ENCODE measurements at places on chromosomes 7 and 10.

DNA sequence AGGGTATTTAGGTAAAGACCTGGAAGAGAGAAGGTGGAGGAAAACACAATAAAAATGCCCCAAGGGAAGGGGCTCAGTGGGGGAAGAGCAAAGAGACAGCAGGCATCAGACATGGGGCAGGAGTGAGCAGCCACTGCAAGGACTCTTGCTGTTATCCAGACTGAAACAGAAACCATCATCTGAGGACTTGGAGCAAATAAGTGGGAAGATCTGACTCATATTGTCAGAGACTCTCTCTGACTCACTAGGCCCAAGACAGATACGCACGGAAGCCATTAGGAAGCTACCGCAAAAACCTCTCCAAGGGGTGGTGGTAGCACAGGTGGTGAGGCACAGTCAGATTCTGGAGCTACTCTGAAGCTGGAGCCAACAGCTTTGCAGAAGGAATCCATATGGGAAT, 110.7 kb downstream of the RNF32 start:
- no peak for DNase-seq

GRCh38 chr10:30944005-30944404, 87.7 kb downstream of the ZNF438 start:
- no peak for DNase-seq

DNA sequence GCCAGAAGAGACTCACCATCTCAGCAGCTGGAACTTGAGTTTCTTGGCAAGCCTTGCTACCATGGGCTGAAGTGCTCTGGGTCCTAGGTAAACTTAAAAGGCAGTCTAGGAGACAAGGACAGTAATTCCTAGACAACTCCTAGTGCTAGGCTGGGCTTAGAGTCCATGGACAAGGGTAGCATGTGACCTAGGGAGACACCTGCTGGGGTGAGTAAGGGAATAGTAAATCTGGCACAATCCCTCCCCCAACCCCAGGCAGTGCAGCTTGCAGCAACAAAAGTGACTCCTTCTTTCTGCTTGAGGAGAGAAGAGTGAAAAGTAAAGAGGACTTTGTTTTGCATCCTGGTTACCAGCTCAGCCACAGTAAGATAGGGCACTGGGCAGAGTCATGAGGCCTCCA, 316.5 kb upstream of the IMMP2L start:
- DNase-seq: no peak

GRCh38 chr7:142381727-142382390, 124.0 kb upstream of the PRSS58 start:
- DNase-seq: no peak

- no peak for DNase-seq
Observed at GRCh38 chr7:91503934-91504555, 239.8 kb downstream of the FZD1 start.

GRCh38 chr10:30974355-30974754, 57.3 kb downstream of the ZNF438 start:
- DNase-seq: no peak

DNA sequence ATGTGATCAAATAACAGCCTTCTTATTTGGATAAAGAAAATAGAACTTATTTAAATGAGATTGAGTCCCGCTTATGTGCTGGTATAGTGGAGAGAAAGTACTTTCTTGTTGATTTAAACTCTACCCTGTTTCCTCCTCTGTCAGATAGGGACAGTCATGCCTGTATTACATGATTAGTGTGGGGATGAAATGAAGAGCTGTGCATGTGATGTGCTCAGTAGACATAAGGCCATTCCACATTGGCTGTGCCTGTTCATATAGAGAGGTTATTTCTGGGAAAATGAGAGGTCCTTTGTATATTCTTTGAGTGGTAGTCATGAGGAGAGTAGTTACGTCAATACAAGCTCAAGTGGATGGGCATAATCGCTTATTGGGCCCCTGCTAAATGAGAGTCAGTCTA, 5.7 kb downstream of the MTURN start:
- no peak for DNase-seq

DNA sequence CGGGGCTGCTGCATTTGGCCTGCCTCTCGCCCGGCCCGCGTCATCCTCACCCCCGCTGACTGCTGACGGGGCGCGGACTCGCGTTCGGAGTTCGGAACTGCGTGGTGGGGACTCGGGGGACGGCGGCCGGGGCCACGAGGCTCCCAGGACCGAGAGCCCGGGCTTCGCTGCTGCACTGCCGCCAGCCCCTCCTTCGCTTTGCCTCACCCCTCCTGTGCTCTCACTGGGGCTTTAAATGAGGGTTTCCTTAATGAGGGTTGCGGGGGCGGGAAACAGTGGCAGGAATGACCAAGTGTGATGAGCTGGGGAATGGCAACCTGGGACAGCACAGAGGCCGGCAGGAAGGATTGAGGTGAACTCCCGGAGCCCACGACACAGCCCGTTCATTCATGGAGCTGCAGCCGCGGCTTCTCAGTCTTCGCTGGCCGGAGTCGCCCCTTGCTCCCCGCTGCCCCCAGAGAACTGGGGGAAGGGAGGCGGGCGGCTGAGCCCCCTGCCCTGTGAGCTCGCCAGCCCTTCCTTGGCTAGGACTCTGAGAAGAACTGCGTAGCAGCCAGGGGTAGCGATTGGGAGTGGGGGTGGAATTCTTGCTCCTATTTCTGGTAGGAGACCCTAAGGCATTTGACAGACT, 1.5 kb upstream of the LRRC4 start:
- no peak for DNase-seq

DNA sequence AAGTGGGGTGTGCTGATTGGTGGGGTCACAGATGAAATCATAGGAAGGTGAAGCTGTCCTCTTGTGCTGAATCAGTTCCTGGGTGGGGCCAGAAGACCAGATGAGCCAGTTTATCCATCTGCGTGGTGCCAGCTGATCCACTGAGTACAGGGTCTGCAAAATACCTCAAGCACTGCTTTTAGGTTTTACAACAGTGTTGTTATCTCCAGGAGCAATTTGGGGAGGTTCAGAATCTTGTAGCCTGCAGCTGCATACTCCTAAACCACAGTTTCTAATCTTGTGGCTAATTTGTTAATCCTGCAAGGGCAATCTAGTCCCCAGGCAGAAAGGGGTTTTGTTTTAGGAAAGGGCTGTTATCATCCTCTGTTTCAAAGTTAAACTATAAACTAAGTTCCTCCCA, 17.0 kb upstream of the IFRD1 start:
- no peak for DNase-seq

GRCh38 chr10:44982114-44982460, 3.5 kb upstream of the DEPP1 start:
- DNase-seq: no peak

- DNase-seq: no peak
Observed at GRCh38 chr7:87993269-87993668, 59.2 kb downstream of the ADAM22 start.

GRCh38 chr10:65219444-65219843, 1698.2 kb downstream of the REEP3 start:
- no peak for DNase-seq

GRCh38 chr10:79254333-79255006, 92.8 kb upstream of the PPIF start:
- no peak for DNase-seq

DNA sequence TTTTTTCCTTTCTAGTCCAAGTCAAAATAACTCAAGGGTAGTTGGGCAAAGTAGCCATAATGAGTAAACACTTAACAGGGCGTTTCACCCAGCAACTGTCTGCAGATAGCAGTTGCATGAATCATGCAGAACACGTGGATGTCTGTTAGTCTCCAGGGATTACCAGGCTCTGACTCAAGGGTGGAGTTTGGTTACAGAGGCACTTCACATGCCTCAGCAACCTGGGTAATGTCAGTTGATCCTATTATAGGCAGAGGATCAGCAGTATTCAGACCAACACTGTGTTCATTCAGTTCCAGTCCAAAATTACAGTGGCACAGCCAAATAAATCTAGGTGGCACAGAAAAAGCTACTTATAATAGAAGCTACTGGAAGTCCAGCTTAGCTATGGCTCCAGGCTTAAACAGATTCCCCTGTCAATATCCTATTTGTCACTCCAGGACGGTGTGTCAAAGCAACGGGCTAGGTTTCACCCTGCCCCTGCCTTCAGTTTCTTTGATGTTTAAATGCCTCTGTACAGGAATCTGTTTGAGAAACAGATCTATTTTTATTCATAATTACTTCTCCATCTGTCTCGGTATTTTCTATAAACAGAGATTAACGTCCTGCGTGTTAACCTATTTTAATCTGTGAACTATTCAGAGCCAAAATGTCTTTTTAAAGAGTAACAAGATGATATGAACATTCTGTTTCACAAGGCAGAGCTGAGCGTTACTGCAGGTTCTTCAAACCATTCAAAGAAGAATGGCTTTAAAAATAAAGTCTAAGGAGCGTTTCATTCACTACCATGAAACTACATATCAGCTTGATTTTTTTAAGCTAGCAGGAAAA, 162.6 kb upstream of the AKR1E2 start:
- no peak for DNase-seq

GRCh38 chr10:44262551-44263251, 122.2 kb downstream of the CXCL12 start:
- no peak for DNase-seq

DNA sequence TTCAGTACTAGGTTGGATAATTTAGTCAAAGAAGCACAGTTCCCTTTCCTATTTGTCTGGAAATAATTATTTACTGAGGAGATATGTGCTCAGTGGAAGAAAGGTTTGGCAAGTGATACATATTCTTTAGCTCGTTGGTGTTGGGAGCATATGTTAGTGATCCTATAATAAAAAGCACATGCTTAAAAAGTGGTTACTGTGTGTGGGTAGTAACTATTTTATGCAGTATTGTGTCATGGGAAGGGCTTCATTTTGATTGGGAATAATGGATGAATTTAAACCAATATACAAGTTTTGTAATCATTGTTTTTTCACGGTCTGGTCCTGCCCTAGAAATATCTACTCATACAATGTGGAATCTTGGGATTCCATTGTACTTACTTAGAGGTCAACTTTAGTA, 188.7 kb upstream of the PPP1R3A start:
- no peak for DNase-seq

DNA sequence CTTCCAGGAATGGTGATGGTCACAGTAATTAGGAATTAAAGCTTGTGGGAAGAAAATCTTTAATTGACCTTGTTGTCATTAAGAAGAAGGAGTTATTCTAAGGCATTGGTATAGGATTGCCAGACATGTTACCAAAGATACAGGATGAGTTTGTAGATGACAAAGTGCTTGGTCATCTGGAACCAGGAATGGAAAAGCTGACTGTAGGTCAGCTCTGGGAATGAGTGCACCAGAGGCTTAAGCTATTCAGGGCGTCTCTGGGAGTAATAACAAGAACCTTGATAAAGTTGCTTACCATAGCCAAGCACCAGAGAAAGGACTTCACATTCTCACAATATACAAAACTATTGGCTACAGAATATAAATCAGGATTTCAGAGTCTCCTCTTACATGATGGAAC, 89.0 kb downstream of the PHTF2 start:
- no peak for DNase-seq

- DNase-seq: no peak
Observed at GRCh38 chr10:128540781-128541761, 414.8 kb upstream of the MKI67 start.

DNA sequence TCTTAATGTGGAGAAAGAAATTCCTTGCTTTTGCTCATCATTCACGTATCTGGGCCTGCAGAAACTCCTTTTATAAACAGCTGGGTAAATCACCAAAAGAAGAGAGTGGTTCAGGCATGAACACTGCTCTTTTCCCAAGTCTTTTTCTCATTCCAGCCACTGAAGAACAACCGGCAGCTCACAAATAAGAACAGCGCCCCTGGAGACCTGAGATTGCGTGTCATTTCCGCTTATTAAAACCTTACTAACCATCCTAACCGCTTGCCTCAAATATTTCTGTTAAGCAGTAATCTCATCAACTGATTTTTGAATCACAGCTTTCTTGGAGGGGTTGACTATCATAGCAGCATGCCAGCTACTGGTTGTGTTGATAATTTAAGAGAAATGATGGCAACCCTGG, 213.0 kb upstream of the PLXNA4 start:
- no peak for DNase-seq

DNA sequence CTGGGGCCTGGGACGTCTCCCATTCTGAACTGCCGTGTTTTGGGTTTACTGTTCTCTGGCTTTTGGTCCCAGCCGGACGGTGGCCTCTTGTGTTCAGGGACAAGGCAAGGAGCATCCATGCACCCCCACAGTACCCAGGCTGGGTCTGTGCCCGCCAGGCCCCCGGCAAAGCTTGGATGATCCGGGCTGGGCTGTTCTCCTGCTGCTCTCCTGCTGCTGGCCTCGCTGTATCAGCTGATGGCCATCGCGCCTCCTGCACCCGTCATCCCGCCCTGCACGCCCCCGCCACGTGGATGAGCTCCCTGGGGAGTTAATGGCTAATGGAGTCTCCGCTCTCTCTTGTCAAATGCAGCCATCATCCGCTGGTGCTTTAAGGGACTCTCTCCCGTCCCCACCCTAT, 14.9 kb upstream of the PSMG3 start:
- DNase-seq: no peak

DNA sequence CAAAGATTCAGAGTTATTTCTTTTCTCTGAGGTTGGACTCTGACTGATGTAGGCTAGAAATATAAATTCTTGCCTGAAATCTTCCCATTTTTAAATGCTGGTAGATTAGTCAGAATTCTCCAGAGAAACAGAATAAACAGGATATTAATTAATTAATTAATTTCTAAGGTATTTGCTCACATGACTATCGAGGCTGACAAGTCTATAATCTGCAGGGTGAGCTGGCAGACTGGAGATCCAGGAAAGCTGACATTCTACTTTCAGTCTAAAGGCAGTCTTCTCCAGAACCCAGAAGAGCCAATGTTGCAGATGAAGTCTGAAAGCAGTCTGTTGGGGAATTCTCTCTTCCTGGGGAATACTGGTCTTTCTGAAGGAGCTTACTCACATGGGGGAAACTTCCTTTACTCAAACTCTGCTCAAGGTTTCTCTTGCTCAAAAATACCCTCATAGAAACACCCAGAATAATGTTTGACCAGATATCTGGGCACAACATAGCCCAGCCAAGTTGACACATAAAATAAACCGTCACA, 189.7 kb downstream of the KIF20B start:
- DNase-seq: no peak

- no peak for DNase-seq
Observed at GRCh38 chr7:13910805-13911551, 78.5 kb downstream of the ETV1 start.

DNA sequence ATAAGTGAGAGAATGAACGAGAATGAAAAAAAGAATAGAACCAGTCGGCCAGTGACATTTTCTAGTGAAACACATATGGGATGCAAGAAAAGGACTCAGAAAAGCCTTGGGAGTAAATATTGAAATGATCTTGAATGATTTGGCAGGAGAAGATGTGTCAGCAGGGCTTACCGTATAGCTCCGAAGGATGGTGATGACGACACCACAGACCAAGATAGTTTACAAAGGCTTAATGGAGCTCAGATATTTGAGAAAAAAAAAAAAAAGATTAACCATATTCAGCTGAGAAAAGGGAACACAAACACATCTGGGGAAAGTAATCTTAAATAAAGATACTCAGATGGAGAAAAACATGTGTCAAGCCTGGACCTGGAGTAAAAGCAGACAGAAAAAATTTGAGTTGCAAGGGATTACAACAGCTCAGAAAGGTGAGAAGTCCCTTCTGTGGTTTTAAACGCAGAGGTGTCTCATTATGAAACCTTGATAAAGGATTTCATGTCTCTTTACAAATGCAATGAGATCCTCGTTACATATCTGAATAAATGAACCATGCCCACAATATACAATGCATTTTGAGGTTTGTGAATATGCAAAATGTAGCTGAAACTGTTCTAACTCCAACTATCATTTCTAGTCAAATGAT, 36.0 kb downstream of the DNAJB9 start:
- DNase-seq: no peak

- no peak for DNase-seq
Observed at GRCh38 chr10:52353960-52354394, 39.9 kb downstream of the DKK1 start.

Measured in stimulated activated CD8-positive, alpha-beta memory T cell treated with anti-CD3 and anti-CD28 coated beads, Interleukin-7, amount 100 ng/mL, for 1 hour (primary cell).